Fibroblast of skin of back (primary cell): ENCODE measurements at places on chromosomes 16 and 17.

DNA sequence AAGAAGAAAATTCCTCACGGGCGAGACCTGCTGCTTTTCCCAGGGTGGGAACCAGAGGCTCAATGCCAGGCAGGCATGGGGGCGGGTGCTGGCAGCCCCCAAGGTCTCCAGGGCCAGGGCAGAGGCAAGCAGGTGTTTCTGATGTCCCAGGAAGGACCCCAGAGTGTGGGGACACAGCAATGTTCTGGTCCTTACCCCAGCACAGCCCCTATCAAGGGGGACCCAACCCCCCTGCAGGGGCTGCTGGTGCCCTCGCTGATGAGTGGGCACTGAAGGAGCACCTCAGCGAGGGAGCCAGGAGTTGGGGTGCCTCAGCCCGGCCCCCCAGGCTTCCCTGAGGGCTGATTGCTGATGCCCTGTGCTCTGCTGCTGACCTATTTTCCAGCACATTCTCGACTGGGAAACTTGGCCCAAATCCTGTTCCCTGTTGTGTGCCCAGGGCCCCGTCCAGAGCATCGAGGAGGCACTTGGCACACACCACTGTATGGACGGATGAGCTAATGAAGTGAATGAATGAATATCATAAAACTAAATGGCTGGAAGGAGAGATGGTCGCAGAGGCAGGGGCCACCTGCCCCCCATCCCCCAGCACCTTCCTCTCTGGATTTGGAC is 2.8 kb downstream of the DBNDD1 start:
- DNase-seq, result no peak

DNA sequence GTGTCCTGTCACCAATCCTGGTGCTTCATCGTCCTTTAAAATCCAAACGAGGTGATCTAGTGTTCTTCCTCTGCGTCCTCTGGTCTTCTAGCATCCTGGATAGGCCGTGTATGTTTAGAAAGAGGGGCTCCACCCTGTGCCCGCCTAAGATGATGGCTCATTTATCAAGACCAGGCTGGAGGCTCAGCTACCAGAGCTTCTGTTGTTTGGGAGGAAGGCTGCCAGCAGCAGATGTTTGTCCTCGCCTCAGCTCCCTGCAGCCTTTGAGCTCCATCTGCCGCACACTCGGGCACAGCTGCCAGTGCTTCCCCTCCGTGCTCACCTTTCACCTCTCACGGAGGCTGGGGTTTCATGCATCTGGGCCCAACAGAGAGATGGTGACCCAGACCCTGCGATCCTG is 954.7 kb upstream of the RBFOX1 start:
- DNase-seq, result no peak

- no peak for DNase-seq
Observed at GRCh38 chr16:56795011-56795410, 65.1 kb downstream of the NUP93 start.

GRCh38 chr17:3667366-3668278 is 756 bp downstream of the TAX1BP3 start:
- DNase-seq, result peak; percentile 94

DNA sequence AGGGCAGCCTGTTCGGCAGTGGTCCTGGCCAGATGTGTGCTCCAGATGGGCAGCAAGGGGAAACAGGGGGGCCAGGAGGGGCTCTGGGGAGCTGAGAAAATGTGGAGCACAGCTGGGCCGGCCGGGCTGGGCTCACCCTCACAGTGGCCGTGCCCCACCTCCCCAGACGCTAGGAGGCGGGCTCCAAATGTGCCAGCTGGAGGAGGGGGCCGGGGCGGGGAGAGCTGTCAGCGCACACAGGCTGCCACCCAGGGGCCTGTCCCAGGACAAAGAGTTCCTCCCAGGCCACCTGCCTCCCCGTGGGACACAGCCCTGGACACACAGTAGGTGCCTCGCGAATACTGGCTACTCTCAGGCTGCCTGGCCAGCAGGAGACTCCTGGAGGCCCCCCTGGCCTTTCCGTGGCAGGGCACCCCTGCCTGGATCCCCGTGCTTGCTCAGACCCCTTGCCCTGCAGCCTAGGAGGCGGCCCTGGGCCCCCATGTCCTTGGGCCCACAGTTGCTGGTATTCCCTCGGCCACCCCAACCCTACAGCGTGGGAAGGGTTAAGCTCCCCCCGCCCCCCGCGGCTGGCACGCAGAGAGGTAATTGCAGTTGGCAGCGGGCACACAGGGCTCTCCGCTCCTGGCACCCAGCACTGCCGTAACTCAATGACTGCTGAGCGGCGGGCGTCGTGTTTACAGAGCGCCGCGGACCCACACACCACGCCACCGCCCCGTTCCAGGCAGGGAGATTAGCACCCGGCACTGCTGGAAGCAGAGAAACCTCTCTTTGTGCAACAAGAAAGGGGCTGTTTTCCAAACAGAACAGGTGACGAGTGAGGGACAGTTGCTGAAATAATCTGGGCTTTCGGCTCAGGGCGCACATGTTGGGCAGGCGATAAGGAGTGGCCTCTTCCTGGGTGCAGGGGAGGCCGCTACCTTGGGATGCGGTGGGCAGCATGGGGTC is 32.2 kb downstream of the BAHCC1 start:
- DNase-seq, result no peak

DNA sequence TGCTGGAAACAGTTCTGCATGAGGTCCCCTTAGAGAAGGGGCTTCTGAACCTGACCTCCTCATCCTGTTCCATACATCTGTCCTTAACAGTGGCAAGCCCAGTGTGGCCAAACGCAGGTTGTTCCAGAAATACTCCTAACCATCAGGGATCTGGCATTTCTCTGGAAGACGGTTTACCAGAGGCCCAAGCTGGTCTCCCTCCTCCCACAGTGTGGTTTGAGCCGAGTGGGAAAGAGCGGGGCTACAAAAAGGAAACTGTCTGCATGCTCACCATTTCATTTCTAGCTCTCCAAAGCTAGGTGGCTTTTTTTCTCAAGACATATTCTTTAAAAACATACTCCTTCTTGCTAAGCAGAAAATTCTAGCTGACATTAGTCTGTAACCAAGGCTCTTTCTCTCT is 6.0 kb downstream of the MXRA7 start:
- DNase-seq, result no peak

GRCh38 chr17:17564896-17565295 is 26.6 kb downstream of the PEMT start:
- no peak for DNase-seq

DNA sequence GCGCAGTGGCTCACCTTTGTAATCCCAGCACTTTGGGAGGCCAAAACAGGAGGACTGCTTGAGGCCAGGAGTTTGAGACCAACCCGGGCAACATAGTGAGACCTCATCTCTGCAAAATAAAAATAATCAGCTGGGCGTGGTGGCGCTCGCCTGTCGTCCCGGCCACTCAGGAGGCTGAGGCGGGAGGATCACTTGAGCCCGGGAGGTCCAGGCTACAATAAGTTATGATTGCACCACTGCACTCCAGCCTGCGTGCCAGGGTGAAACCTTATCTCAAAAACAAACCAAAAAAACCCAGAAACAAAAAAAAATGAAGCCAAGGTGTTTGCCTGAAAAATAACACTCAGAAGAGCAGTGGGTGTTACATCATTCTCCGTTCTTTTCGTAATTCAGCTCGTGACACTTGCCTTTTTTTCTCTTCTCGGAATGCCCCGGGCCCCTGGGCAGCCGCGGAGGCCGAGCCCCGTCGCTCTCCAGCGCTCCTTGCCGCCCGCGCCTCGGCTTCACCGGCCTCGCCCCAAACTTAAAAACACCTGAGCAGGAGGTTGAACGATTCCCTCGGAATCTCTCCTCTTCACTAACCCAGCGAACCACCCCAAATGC is 17.0 kb downstream of the PRCD start:
- peak; percentile 7 for DNase-seq

DNA sequence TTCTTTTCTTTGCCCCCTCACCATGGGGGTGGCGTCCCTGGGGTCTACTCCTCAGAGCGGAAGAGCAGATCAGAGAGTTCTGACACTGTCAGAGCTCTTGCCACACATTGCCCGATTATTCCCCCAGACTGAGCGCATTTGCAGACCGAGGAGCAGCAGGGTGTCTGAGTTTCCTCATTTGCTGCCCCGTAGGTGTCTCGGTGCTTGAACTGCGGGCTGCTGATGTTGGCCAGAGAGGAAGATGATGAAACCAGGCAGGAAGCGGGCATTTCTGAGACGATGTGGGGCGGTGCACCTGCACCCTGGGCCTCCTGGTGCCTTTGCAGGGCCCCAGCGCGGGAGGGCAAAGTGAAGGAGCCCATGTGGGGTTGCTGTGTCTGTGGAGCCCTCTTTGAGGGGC is 55.2 kb downstream of the ARSG start:
- no peak for DNase-seq

DNA sequence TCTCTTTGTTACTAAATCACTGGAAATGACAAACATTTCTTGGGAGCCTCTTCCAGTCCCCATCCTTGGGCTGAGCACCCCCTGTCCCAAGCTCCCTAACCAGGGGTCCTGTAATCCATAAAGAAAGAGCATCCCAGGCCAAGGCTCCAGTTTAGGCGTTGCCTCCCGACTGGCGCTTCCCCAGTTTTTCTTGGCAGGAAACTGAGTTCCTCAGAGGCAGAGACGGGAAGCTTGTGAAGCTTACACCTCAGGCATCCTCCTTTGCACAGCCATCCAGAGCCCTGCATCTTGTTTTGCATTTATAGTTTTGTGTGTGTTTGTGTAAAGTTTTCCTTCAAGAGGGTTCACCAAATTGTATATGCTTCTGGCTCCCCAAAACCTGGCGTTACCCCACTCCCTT is 7.1 kb downstream of the COPZ2 start:
- peak; percentile 42 for DNase-seq

DNA sequence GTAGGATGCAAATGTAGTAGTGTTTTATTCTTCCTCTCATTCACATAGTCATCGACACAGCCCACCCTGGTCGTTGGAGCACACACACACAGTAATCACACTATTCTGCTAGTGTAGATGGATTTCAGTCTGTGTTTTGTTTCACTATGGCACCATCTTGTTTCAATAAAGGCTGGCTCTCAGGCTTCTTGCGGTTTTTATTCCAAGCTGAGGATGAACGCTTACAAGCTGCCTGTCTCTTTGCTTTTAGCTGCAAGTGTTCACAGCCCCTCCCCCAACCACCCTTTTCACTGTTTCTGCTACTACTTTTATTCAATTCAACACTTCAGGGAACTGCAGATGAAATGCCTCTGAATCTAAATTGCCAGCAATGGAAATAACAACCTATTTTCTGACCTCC is 140.9 kb upstream of the PMFBP1 start:
- peak; percentile 35 for DNase-seq

GRCh38 chr16:53489755-53490154 is 13.3 kb downstream of the AKTIP start:
- DNase-seq, result no peak

DNA sequence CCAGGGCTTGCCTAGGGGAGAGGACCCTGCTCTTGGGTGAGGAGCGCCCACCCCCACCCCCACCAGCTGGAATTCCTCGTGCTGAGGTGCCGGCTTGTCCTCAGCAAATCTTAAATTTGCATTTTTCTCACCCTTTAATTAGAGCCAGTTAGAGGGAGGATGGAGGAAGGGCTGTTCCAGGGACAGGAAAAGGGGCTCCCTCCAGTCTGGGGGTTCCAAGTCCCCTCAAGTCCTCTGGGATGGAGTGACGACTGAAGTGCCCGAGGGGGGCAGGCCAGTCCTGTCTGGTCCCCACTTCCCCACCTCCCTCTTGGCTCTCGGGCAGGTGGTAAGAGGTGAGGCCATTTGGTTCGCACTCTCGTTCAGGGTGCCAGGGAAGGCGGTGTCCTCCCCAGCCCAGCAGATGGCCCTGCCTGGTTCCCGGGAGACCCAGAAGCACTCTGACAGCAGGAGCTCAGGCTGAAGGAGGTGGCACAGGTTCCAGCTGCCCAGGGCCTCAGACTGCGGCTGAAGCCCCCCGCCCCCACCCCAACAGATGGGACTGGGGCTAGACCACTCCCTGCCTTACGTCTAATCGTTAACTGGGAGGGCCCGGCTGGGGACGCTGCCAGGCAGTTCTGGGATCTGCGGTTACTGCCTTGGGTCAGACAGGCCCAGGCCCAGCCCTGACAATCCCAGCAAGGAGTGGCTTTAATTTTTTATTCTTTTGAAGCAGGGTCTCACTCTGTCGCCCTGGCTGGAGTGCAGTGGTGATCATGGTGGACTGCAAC is 2.2 kb downstream of the RAB26 start:
- no peak for DNase-seq

- no peak for DNase-seq
Observed at GRCh38 chr16:60199150-60199549, 1465.0 kb upstream of the GOT2 start.

- no peak for DNase-seq
Observed at GRCh38 chr17:46108550-46109110, 84.6 kb downstream of the KANSL1 start.

DNA sequence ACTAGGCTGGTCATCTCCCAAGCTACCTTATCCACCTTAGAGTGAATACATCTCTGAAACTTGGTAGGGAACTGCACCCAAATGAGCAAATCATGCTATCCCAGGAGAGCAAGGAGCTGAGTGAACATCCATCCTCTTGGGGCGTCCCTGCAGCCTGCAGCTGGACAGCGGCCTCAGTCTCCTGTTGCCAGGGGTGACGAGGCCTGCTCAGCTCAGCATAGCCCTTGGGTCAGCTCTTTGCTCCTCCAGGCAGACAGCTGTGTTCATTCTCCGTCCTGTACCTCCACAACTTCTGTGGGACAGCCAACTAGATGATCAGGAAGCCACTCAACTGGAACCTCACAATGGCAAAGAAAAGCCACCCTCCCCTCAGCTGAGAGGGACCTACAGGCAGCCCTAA is 111.9 kb downstream of the SOCS1 start:
- DNase-seq, result no peak

GRCh38 chr16:82504836-82505235 is 121.9 kb upstream of the CDH13 start:
- no peak for DNase-seq

DNA sequence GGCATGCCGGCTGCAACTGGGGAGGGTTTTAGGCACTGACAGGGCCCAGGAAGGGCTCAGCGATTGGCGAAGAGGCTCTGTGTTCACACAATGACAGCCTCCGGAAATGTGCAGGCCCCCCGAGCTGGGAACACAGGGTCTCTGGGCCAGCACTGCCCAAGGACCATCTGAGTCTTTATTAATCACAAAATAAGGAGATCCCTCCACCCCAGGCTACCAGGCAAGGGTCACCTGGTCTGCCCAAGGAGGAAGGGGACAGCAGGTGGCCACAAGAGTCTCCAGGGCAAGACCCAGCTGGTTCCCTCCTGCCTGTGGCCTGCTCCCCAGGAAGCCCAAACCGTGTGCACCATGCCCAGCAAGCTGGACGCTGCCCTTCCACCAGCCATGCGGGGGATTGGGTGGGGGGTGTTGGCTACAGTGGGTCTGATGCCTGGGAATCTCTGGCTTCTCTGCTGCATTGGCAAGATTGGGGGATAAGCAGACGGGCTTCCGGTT is 52.1 kb upstream of the TNRC6C start:
- DNase-seq, result no peak

GRCh38 chr16:74713325-74713724 is 12.7 kb upstream of the MLKL start:
- DNase-seq, result no peak
